SK-N-SH treated with all-trans-retinoic acid at 6 μM for 48 hours (cell line): ENCODE measurements at places on chromosomes 2 and 18.

GRCh38 chr2:3246406-3246805 lies 131.2 kb downstream of the EIPR1 start:
- no peak for ATAC-seq

DNA sequence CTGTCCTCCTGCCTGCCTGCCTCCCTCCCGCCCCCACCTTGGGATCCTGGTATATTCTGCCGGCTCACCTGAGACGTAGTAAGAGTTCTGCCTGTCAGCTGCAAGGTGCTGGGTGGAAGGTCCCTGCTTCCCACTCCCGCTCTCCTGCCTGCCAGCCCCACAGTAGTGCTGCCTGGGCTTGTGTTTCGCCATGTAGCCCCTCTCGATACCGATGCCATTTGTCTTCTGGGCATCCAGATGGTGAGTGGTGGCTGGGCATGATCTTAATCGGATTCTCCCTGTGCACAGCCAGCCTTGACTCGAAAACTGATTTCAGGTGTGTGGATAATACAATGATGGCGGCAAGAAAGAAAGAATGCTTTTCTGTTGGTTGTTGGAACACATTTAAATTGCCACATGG lies 184.9 kb downstream of the AGAP1 start:
- no peak for ATAC-seq

GRCh38 chr2:118723394-118723793 lies 124.1 kb downstream of the EN1 start:
- ATAC-seq = peak; percentile 47

DNA sequence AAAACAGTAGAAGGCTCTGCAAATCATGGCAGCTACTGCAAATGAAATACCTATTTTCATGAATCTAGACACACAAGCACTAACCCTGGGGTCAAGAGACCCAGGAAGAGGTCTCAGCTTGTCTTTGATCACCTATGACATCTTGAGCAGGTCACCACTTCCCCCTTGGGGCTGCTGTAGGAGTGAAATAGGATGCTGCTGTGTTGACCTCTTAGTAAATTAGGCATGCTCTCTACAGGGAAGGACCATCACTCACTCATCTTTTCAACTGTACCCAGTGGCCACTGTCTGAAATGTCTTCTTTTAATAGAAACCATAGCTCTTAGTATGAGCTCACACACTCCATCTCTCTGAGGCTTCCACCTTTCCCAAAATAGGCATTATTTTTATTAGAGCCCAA lies 83.8 kb downstream of the NCK2 start:
- ATAC-seq = no peak

DNA sequence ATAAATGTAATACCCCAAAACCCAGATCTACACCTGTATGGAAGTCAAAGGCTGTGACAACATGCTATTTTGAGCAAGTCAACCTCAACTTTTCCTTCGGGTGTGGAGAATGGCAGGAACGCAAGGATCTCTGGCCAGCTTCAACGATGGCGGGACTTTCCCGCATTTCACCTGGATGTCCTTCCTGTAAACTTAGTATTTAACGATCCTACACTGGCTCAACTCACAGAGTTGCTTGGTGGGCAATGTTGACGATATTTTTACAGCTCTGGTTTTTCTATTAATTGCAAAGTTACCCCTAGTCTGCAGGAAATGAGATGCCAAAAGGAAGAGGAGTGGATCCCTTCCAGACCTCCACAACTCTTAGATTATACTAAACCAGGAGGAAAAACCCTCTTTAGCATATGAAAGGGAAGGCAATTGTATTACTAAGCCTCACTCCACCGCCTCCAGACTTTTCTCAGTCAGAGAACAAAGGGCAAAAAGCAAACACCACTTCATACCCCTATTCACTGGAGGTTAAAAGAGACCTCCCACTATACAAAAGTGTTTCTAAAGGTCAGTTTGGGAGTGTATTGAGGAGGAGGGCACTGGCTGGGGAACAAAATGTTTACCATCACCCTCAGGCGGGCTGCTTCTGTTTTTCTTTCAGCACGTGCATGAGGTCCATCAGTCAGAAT lies 56.5 kb upstream of the ACVR1 start:
- ATAC-seq = no peak

GRCh38 chr2:119758881-119759450 lies 756 bp upstream of the PTPN4 start:
- ATAC-seq = no peak

DNA sequence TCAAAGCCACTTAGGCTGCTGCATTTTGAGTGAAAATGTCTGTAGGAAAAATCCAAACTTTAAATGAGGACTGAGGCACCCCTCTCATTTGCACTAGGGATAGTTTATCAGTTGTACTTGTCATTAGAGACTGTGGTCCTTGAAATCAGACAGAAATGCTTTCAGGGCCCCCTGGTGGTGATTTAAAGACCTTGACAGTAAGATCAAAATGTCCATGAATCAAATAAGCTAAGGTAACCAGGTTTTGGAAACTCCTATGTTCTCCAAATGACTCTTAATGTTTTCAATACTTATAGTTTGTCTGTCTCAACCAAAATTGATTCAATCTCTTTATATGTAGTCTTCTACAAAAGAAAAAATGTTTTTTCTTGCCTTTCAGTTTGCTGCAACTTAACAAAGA lies 28.8 kb upstream of the DDX18 start:
- peak; percentile 70 for ATAC-seq

DNA sequence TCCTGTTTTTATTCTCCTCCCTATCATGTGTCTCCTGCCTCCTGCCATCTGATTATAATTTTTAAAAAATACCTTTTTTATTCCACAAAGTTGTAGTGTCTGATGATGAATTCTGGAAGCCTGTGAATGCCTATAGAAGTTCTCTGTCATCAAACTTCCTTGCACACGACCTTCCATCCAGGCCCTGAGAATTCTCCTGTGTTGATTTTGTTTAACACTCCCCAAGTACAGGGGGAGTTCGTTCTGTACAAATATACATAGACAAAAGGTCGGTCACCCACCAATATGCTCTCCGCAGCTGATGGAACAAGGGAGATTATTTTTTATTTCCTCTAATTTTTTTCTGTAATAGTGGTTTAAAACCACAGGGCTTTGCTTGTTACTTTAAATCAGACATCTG lies 232.5 kb downstream of the PIEZO2 start:
- no peak for ATAC-seq

- no peak for ATAC-seq
These were observed 68.1 kb downstream of the STPG4 start for GRCh38 chr2:47087051-47087450.

DNA sequence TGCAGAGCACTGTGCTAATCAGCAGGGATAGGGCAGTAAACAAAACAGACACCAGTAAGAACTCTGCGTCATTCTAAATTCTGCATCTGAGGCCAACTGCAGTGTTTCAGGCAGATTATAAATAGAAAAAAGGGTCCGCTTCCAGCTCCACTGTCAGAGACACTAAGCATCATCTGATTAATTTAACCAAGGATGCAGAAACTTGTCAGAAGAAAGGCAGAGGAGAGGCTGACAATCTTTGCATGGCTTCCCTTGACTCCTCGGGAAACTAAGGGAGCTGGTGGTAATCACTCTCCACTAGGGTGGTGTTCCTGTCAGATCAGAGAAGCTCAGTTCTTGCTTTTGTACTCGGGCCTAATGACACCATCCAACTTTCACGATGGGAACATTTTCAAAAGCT lies 123.5 kb downstream of the DNAH6 start:
- no peak for ATAC-seq

DNA sequence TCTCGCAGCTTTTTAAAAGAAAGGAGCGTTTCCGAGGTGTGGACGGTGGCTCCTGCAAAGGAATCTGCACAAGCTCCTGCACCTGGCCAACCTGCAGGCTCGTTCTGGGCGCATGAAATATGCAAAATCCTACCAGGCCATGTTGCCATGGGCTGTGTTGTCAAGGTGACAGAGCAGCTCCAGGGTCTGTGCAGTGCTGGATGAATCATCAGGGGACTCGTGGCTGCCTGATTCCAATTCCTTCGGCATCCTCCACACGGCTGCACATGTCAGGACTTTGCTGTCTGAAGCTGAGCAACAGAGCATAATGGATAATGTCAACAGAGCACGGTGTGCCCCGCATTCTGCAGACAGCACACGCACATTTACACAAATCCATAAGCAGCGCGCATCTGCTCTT lies 120.5 kb downstream of the EIPR1 start:
- ATAC-seq = 0 out of 3 replicates have a peak, but pooled peaks have one; percentile 33

DNA sequence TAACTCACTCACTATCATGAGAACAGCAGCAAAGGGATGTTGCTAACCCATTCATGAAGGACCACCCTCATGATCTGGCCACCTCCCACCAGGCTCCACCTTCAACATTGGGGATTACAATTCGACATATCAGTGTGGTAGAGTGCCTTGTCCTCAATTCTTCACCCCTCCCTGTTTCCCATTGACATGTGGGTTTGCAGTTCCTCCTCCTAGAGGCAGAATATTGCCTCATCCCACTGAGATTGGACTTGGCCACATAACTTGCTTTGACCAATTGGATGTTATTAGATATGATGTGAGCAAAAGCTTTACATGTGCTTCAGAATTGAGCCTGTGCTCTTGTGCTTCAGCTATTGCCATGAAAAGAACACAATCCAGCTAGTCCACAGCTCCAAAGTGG lies 217.0 kb upstream of the CXCR4 start:
- ATAC-seq = no peak

DNA sequence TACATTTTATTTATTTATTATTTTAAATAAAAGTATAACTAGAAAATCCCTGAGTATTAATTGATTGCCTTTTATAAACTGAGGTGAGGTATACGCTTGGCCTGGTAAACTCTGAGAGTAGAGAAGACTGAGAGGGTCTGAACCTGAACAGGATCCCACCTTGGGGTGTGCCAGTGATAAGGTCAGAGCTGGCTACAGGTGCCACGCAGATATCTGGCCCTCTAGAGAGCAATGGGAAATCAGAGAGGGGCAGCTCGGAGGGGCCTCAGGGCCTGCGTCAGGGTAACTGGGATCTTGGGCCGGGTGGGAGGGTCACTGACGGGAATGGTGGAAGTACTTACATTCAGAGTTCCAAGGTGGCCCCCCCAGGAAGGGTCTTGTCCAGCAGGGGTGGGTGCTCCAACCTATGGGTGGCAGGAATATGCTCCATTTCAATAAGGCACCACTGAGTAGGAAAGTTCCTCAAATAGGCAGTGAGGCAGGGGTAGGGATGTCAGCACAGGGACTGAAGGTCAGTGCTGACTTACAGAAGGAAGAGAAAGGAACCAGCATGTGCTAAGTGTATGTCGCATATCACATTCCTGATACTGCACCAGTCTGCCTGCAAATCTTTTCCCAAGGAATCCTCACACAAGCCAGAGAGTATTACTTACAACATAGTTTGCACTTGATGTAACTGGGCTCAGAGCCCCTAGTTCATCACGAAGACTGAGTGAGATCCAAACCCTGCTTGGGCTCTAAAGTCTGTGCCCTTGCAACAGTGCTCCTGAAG lies 706.0 kb upstream of the RAB6C start:
- no peak for ATAC-seq

GRCh38 chr18:66124394-66124793 lies 373.6 kb downstream of the CDH7 start:
- no peak for ATAC-seq

DNA sequence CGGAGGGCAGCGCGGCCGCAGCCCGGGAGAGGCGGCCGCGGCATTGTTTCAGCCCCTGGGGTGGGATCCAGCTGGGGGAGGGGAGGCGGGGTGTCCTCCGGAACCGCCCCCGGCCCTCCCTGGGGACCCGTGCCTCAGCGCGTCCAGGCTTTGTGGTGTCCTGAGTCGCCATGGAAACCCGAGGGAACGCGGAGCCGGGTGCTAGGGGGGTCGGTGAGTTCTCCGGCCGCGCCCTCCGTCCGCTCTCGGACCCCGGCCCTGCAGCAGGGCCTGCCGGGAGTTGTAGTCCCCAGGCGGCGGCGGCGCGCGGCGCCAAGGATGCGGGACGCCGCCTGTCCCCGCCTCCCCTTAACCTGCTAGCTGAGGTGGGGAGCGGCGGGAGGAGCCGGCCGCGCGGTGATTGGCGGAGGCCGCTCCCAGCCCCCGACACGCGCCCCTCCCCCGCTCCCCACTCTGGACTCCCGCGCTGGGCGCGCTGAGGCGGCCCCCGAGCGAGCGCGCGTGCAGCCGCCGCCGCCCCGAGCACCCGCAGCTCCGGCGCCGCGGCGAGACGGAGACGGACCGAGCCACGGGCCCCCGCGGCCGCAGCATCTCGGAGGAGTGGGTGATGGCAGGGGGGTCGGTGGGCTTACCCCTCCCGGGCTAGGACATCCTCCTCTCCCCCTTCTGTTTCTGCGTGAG lies at the start of gene DPYSL5:
Gene DPYSL5 (plus strand): TSS at position 478 of the 681 bp plus-strand sequence. CDS start 50,368 bp downstream, outside the sequence.
- peak; percentile 18; the same call in 1 of the 3 replicates for ATAC-seq

DNA sequence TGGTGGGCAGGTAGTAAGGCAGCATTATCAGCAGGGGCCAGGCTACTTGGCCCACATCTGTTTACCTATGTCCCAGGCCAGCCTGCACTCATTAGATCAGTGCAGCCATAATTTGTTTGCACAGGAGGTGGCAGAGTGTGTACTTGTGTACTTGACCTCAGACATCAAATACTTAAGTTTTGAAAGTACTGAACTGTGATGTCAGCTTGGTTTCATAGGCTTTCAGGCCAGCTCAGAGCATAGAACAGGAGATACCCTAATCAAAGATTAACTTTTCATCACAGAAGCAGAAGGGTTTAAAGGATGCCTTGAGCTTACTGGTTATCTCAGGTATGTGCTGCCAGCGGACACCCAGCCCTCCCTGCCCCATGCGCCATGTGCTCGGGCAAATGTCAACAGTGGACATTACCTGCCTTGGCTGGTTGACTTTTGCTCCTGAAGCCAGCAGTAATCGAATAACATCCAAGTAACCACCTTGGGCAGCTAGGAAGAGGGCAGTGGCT lies 33.2 kb downstream of the ANKRD29 start:
- ATAC-seq = no peak

- ATAC-seq = peak; percentile 96
These were observed 63.0 kb upstream of the TWIST2 start for GRCh38 chr2:238784671-238785527.

GRCh38 chr2:128685841-128686496 lies 367.3 kb upstream of the HS6ST1 start:
- no peak for ATAC-seq

- peak; percentile 13 for ATAC-seq
These were observed 720 bp downstream of the KRTCAP3 start for GRCh38 chr2:27442920-27443282.

- ATAC-seq = no peak
These were observed 91.4 kb downstream of the ACAA2 start for GRCh38 chr18:49721981-49722380.

DNA sequence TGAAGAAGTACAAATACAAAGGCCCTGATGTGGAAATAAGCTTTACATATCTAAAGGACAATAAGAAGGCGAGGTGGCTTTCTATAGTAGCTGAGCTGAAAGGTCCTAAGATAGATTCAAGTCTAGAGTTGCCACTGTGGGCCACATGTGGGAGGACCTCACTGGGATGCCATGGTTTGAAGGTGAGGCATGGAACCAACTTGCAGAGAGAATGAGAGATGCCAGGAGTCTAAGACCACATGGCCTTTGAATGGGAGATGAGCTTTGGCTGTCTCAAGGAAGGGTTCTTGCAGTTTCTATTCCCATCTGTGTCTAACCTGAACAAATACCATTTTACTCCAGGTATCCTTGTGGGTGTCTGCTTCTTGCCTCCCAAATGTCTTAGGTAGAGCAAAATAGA lies 53.6 kb downstream of the HNMT start:
- ATAC-seq = no peak
